DMS153 (cell line): ENCODE measurements at places on chromosomes 11 and 22.

DNA sequence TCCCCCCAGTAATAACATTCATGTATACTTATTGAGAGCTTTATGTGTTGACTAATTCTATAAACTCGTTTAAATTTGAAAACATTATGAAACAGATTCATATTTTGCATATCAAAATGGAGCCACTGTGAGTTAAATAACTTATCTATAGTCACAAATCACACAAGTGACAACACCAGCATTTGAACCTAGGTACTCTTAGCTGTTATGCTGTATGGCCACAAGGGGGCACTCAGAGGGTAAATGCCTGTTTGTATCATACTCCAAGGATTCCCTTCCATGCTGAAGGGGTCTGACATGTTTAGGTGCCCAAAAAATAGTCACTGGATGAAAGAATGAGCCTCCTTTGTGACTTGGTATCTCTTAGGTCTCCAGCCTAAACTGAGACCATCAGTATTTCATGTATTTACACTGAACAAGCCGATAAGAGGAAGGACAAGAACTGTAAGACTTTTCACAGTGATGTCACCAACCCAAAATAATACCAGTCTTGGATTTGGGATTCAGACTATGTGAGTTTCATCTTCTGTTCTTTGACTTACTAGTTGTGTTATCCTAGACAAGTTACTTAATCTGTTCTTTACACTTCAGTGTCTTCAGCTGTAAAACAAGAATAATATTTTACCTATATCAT lies 12.2 kb upstream of the OR52D1 start:
- no peak for DNase-seq

GRCh38 chr22:33492210-33492651 lies 428.0 kb downstream of the LARGE1 start:
- no peak for DNase-seq

- no peak for DNase-seq
Measured at GRCh38 chr22:49033616-49034015, 794.1 kb downstream of the BRD1 start.

DNA sequence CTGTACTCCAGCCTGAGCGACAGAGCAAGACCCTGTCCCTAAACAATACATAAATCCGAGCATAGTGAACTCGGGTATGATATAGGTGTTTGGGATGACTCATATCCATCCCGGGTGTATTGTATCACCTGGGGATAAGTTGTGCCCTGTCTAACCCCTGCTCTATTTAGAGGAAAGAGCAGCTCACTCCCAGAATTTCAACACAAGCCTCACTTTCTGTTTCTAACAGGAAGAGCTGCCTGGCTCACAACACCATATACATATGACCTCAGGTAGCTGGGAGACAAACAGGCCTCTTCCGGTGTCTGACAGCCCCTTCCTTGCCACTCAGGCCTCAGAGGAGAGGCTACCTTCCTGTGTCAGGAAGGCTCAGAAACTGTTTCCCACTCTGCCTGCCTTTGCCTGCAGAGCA lies 9.9 kb upstream of the MICALL1 start:
- peak; percentile 24 for DNase-seq

DNA sequence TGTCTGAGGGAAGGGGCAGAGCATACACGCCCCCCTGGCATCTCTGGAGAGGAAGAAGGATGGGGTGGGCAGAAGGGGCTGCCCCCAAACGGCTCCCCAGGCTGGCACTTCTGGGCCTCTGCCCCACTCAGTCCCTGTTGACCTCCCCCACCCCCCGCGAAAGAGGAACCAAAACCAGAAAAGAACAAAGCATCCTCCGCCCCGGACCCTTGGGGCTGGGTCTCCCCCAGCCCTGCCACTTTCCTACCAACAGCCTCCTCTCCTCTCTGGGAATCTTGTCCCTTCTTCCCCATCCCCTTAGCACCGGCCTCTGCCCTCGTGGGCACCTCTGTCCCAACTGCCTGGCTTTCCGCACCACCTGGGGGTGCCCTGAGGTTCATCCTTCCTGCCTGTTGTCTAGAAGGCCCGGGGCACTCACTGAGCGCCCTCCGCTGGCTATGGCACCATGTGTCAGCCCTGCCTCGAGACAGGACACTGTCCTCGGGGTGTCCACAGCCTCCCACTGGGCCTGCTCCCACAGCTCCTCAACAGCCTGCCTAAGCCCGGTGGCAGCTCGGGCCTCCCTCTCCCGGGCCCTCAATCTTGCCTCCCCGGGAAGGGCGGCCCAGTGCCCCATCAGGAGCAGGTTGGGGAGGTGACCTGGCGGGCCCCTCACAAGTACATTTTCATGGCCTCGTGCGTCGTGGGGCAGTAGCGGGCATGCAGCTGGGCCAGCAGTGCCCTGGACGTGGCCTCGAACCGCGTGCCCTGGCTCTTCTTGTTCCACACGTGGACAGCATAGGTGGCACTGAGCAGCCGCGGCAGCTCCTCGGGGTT lies 28.2 kb downstream of the A4GALT start:
- no peak for DNase-seq

- no peak for DNase-seq
Measured at GRCh38 chr11:125376117-125376516, 119.9 kb downstream of the FEZ1 start.
